ENCODE measurements at places on chromosomes 2 and 18.

DNA sequence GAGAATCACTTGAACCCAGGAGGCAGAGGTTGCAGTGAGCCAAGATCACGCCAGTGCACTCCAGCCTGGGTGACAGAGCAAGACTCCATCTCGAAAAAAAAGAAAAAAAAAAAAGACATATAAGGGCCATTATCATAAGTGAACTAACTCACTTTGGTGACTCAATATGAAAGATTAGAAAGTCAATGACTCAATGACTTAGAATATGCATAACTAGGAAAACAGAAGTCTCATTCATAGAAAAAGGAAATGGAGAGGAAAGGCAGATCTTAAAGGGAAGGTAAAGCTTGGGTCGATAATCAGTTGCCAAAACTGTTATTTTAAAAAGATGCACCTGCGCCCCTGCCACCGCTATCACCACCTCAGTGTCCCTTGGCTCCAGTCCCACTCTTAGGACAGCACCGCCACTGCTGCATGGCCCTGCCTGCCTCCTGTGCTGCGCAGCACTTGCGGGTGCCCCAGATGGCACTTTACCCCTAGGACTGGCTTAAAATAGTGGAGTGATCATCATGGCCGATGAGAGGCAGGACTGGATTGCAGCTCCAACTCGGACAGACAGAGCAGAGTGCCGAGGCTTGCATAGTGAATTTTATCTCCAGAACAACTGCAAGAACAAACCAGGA, 54.7 kb downstream of the INO80D start:
- DNase-seq, result no peak

DNA sequence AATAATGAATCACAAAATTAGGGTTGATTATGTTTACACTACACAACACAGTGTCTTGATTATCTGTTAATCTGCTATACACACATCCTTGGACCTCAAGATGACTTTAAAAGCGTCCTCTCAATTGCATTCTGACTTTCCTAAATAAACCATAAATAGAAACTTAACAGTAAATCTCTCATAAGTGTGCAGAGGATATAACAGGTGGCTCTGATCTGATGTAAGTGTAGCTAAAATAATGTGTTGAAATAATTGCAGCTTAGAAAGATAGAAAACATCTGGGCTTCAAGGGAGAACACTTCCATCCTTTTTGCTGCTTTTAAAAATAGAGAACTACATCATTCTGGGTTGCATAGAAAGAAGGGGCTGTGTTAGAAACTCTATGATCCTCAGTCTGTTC, 78.4 kb upstream of the EFEMP1 start:
- DNase-seq, result no peak

- no peak for DNase-seq
These were observed 232.4 kb downstream of the CD226 start for GRCh38 chr18:69715191-69715795.

DNA sequence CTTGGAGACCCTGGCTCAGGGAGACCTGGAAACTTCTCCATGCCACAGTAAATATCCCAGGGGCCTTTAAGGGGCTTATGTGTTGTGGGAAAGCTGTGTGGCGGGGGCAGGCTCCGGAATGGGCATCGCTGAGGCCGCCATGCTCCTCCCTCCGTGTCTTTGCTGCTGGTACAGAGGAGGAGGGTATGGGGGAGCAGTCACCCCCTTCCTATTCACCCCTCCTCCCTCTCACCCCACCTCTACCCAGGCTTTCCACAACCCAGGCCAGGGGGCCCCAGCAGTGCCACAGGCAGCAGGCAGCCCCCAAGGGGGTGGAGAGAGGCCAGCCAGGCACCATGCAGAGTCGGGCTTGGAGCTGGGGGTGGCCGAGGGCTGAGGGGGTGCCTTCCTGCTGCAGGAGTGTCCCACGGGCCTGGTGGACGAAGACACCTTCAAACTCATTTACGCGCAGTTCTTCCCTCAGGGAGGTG, 28.0 kb upstream of the FAHD2A start:
- DNase-seq, result no peak

- no peak for DNase-seq
These were observed 25.8 kb upstream of the MAP3K20 start for GRCh38 chr2:173049831-173050230.

- DNase-seq, result no peak
These were observed 1.3 kb upstream of the OTOS start for GRCh38 chr2:240141736-240142135.

GRCh38 chr2:47738331-47738730, 44.6 kb upstream of the MSH6 start:
- DNase-seq, result no peak

- DNase-seq, result no peak
These were observed 1.3 kb upstream of the BZW1 start for GRCh38 chr2:200810252-200810997.
